Ammon's horn (tissue), 1 donor: ENCODE measurements at places on chromosomes 5 and 9.
A peak's percentile ranks its signal among the peaks of the same experiment; 100 is the strongest.

GRCh38 chr5:59956130-59956783, 62.7 kb upstream of the PDE4D start:
- peak; percentile 23 for DNase-seq

DNA sequence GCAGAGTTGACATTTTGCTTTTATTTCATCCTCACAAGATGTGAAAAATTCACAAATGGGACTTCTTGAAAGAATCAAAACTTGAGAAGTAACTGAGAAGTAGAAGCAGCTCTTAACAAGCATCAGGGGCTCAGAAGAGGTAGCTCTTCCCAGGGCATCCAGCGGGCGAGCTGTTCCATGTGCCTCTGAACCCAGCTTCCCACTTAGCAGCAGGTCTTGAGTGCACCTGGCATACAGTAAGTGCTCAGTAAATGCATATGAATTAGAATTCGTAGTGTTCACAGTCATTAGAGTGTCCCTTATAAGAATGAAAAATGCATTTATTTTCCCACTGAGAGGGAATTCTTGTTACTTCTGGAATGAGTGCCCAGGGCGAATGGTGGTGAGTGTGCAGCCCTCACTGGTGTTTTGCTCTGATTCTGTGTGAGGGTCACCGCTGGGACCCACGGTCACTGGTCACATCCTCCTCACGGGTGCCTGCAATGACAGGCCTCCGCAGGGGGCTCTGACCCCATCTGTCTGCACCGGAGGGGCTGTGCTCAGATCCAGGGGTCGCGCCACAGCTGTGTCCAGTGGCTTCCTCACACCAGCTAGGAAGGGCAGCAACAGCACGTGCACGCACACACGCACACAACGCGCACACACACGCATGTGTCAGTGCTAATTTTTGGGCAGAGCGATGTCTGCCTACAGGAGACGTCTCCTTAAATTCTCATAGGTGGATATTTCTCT, 26.9 kb downstream of the EXOC3 start:
- no peak for DNase-seq

GRCh38 chr9:121950441-121950840, 142.7 kb downstream of the TTLL11 start:
- no peak for DNase-seq

- DNase-seq: no peak
Measured at GRCh38 chr9:82299870-82300269, 311.3 kb downstream of the SPATA31D1 start.

GRCh38 chr9:98365781-98366180, 110.3 kb upstream of the TBC1D2 start:
- no peak for DNase-seq

GRCh38 chr5:125696762-125697161, 726.4 kb upstream of the GRAMD2B start:
- peak; percentile 8 for DNase-seq

- no peak for DNase-seq
Measured at GRCh38 chr9:123868002-123868401, 61.9 kb downstream of the DENND1A start.

DNA sequence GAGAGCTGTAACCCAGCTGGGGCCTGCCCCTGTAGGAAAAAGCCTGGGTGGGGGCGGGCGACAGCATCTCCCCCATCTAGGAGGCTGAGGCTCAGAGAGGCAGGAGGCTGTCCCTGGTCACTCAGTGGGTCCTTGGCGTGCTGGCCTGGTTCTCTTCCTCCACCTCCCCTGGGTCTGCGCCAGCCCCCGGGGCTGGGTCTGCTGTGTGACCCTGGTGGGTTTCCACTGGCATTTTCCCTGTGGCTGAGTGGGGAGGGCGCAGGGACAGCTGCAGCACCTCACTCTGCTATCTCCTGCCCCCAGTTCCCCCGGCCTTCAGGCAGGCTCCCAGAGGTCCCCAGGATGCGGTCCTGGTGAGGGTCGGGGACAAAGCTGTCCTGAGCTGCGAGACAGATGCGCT, 59.5 kb upstream of the ASS1 start:
- no peak for DNase-seq

- no peak for DNase-seq
Measured at GRCh38 chr5:50881407-50881806, 215.0 kb downstream of the PARP8 start.

- DNase-seq: no peak
Measured at GRCh38 chr5:74026310-74026709, 400.3 kb downstream of the ARHGEF28 start.

- DNase-seq: peak; percentile 25
Measured at GRCh38 chr5:171957591-171958251, 48.7 kb downstream of the FBXW11 start.

- DNase-seq: no peak
Measured at GRCh38 chr5:103693517-103693916, 130.9 kb upstream of the NUDT12 start.

GRCh38 chr9:96014078-96014477, 138.6 kb downstream of the ERCC6L2 start:
- no peak for DNase-seq

DNA sequence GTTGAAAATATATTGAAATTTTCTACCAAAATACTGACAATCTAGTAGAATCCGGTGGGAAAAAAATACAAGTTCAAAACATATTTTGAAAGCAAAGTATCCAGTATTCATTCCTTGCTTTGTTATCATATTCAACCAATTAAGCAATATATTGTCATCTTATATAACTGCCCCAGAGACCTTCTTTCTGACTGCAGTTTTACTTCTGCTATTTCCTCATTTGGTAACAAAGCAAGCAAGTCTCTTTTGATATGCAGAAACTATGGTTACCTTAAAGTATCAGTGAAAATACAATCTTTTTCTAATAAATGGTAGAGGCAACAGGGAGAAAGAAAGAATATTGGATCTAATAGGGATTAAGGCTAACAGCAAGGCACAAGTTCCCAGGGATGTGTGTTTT, 663.7 kb upstream of the MEF2C start:
- DNase-seq: no peak

- no peak for DNase-seq
Measured at GRCh38 chr5:172564883-172565282, 76.2 kb upstream of the NEURL1B start.

GRCh38 chr5:158294701-158295100, 435.8 kb upstream of the CLINT1 start:
- DNase-seq: no peak

- DNase-seq: no peak
Measured at GRCh38 chr9:72476617-72477437, 44.6 kb upstream of the TMC1 start.

DNA sequence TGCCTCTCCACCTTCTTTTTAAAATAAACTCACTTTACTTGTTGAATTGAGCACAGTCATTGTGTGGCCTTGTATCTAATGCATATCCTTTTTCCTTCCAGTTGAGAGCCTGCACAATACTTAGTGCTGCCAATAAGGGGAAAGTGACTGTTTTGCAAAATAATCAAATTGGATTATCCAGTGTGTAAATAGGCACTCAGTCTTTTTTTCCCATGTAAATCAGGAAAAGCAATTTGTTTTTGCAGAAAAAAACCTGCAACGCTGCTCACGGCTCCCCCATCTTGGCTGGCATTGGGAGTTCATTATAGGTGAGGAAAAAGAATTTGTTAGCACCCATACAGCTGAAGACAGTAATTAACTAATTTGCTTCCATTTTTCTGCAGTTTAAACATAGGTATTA, 299.9 kb downstream of the CSNK1G3 start:
- no peak for DNase-seq

- DNase-seq: no peak
Measured at GRCh38 chr5:123203105-123203800, 114.2 kb downstream of the PRDM6 start.

DNA sequence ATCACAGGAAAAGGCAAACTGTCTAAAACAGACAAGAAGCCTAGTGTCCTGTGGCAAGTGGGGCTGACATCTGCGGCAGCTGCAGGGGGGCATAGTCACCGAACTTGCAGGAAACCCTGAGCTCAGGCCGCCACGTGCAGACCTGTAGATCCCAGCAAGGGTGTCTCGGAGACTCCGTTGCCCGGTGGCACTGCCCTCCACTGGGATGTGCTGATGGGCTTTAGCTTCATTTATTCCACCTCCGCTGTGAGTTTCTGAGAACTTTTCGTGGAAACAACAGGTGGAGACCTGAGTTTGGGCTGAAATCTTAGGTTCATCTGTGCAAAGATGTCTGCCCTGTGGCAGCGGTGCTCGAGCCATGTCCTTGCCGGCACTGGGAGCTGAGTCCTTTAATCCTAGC, 22.1 kb downstream of the CEP72 start:
- no peak for DNase-seq

DNA sequence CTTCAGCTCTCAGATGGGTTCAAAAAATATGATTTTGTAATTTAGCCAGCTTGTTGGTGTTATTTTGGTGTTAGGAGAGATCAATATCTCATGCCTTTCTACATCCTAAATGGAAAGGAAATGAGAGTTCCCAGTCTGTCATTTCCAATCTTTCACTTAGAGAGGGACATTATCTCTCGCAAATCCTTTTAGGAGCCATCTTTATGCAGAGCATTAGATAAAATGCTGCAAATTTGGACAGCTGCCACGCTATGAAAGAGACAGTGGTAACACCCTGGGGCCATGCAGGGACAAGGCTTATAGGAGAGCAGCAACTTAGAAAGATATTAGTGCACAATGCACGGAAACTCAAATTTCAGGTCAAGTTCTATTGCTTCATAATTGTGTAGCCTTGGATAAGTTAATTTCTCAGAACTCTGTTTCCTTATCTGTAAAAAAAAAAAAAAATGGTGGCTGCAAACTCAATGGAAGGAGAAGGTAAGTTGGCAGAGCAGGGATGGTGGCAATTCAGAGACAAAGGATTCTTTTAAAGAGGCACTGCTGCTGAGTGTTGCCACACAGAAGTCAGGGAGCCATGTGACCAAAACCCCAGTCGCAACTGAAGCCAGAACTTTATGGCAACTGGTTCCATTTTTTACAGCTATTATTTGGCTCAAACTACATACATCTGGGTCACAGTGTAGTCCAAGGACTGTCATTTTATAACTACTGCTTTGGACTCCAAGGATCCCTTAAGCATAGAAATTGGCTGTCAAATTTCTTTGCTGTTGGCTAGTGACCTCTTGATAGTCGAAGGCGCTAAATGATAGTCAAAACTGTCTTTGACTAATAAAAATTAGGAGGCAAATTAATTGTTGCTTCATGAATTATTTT, 210.2 kb downstream of the FRMD3 start:
- no peak for DNase-seq

DNA sequence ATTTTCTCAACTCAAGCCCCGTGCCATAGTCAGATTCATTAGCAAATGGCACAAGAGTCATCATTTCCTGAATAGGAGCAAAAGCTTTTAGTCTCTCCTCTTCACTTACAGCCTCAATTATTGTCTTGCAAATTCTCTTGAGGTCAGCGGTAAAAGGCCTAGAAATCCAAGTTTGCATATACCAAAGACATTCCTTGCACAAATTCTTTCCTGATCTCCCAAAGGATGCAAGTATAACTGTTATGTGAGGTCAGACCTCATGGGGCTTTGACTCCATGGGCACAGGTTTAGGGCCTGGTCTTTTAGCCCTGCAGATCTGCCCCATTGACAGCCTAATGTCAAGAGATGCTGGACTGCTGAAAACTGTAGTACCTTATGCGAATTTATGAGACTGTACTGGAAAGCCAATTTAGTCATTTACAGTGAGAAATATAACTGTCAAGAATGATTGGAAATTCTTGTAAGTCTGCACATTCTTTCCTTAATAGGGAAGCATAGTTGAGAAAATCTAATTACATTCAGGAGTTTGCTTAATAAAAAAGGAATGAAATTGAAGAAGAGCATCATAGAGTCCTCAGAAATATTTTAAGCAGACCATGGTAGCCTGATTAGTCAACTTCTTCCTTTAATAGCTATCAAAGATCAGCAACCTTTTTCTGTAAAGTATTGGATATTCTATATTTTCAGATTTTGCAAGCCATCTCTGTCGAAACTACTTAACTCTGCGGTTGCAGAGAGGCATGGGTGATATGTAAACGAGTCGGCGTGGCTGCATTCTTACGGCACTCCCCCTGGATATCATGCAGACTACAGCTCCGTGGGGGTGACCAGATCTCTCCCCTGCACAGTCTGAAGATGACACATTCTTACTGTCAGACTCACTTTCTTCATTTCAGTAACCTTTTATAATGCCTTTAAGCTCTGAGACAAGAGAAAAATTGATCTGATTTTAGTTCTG, 45.2 kb downstream of the GCNT4 start:
- DNase-seq: no peak

- DNase-seq: no peak
Measured at GRCh38 chr9:116096853-116097252, 56.7 kb upstream of the PAPPA start.

- peak; percentile 58 for DNase-seq
Measured at GRCh38 chr9:127776195-127776923, 2.1 kb downstream of the SH2D3C start.

DNA sequence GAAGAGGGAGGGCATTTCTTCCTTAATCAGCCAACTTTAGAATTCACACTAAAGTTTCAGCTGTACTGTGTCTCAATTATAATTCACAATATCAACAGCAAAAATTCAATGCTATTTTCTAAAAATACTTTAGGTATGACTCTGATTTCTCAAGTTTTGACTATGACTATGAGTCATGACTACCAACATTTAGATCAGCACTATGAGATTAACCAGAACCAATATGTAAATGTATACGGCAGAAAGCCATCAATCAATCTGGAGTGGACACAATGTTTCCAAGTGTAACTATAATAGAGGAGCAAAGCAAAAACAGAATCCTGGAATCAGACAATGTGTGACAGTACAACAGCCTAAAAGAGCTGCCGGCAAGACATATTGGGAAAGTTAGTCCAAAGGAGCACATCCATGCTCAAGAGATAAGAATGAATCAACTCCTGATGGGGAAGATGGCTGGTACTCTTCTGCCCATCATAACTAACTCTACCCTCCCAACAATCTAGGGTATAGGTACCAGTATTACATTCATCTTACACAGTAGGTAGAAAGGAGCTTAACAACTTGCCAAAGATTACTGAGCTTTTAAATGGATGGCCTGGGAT, 294.4 kb downstream of the SEMA5A start:
- DNase-seq: no peak

- no peak for DNase-seq
Measured at GRCh38 chr9:136132512-136133050, 13.9 kb upstream of the TMEM250 start.

DNA sequence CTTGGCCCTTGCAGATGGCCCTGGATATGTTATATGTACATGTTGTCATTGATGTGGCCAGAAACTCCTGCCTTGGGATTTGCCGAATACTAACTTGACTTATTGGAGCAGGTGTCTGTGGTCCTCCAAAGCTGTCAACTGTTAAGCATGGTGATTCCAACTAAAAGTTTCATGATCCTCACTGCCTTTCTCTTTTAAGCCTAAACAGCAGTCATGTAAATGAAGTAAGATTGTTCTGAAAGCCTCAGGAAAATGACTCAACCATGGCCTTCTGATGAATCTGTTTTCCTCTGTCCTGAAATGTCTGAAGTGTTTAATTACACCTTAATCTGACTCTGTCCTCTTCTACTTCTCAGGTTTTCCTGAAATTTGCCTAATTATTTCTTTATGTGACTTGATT, 245.0 kb downstream of the FAM114A2 start:
- DNase-seq: no peak
